ENCODE measurements at places on chromosomes 7 and 10.

GRCh38 chr10:68086011-68086410 lies 10.9 kb upstream of the HERC4 start:
- no peak for DNase-seq

- DNase-seq: no peak
Observed at GRCh38 chr10:35463105-35463867, 127.0 kb downstream of the CCNY start.

- no peak for DNase-seq
Observed at GRCh38 chr7:405489-406211, 114.0 kb downstream of the PDGFA start.

GRCh38 chr7:151884312-151885201 lies 7.6 kb upstream of the PRKAG2 start:
- DNase-seq: no peak

GRCh38 chr7:24910551-24911212 lies 69.3 kb downstream of the OSBPL3 start:
- DNase-seq: no peak

GRCh38 chr10:59376846-59377245 lies 14.5 kb upstream of the FAM13C start:
- no peak for DNase-seq

- DNase-seq: no peak
Observed at GRCh38 chr7:69739190-69739589, 140.9 kb downstream of the AUTS2 start.

- DNase-seq: no peak
Observed at GRCh38 chr10:120369856-120370276, 87.2 kb upstream of the PLPP4 start.

- no peak for DNase-seq
Observed at GRCh38 chr10:21161647-21162046, 264.5 kb upstream of the NEBL start.

DNA sequence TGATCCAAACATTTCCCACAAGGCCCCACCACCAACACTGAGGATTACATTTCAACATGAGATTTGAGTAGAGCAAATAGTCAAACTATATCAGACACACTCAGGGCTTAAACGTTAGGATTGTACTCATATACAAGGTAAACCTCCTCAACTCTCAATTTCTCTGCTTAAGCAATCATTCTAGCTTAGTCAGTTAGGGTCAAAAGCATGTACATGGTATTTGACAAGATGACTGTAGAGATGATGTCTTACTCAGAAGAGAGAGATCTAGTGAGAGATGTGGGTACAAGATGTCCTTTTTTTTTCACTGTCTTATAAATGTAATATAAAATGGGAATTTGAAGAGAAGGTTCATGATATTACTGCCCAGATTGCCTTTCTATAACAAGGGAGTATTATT lies 270.1 kb downstream of the PRKG1 start:
- no peak for DNase-seq

Measured in effector memory CD8-positive, alpha-beta T cell (primary cell).